ENCODE measurements at places on chromosomes 6 and 20. TPM values are rescaled to one million over a fixed set of nuclear protein-coding genes. Genes with fewer than 3 reads are reported as not detected.
A peak's percentile ranks its signal among the peaks of the same experiment; 100 is the strongest.

DNA sequence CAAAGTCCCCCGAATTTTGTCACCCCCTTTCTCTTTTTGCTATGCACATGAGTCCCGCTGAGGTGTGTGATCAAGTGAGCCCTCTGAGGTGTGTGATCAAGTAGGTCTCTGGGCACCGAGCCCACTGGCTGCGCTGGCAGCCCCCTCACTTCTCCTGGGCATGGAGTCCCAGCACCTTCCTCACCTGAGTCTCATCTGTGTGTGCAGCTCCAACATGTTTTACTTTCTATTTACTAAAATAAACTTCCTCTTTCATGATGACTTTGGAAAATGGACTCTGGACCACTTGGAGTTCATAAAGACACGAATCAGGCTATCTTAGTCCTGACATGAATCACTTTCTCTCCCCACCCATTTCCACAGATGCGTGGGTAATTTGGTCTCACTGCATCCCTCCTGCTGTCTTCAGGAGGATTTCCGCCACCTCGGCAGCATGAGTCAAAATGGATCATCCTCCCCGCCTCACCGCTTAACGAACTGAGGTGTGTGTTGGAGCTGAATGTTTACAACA lies 39.8 kb downstream of the PRDM1 start:
- DNase-seq: no peak

- no peak for DNase-seq
Measured at GRCh38 chr20:51373713-51374455, 168.6 kb downstream of the NFATC2 start.

GRCh38 chr6:158396136-158396535 lies 83.9 kb downstream of the TULP4 start:
- DNase-seq: no peak

Gene SIRPG
- total RNA-seq: 0.32 TPM

DNA sequence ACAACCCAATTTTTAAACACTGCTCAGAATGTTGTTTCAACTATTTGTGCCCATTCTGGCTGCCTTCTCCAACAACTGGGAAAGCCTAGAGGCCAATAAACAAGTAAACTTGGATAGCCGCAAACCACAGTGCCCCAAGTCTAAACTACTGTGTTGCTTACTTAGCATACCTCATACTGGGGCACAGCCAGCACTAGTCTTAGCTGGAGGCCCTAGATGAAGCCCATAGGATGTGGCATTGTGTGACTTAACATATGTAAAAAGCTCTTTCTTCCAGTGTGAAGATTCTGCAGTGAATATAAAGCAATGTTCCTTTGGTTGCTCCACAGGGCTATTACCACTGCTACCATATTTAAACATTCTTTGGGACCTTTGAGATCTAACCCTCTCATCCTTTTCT lies 564.3 kb upstream of the NRSN1 start:
- no peak for DNase-seq

Gene BPIFB4
- total RNA-seq: not detected

DNA sequence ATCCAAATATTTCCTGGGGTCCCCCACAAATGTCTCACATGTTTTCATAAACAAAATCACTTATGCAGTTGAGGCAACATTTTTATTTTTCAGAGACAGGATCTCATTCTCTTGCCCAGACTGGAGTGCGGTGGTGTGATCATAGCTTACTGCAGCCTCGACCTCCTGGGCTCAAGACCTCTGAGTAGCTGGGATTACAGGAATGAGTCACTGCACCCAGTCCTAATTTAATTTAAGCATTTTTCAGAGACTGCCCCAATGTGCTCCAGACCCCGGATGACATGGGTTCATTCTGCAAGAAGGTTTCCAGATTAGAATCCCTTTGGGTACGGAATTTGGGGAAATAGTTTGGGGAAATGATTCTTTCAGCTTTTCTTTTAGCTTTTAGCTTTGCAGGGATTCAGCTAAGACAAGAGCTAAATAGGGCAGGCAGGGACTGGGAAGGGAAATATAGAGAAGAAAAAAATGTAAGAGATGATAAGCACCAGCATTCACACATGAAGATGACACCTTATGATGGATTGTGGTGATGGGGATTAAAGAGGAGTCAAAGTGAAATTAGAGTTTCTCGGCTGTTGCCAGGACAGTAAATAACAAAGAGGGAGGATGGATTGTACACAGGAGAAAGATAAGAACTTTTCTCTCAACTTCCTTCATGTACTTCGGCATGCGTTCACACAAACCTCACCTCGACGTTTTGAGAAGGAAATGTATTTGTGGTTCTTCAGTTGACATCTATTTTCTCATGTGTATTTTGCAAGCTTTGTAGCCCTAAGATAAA lies 169.4 kb upstream of the TAB2 start:
- no peak for DNase-seq

- no peak for DNase-seq
Measured at GRCh38 chr6:45038226-45038625, 289.9 kb upstream of the RUNX2 start.

DNA sequence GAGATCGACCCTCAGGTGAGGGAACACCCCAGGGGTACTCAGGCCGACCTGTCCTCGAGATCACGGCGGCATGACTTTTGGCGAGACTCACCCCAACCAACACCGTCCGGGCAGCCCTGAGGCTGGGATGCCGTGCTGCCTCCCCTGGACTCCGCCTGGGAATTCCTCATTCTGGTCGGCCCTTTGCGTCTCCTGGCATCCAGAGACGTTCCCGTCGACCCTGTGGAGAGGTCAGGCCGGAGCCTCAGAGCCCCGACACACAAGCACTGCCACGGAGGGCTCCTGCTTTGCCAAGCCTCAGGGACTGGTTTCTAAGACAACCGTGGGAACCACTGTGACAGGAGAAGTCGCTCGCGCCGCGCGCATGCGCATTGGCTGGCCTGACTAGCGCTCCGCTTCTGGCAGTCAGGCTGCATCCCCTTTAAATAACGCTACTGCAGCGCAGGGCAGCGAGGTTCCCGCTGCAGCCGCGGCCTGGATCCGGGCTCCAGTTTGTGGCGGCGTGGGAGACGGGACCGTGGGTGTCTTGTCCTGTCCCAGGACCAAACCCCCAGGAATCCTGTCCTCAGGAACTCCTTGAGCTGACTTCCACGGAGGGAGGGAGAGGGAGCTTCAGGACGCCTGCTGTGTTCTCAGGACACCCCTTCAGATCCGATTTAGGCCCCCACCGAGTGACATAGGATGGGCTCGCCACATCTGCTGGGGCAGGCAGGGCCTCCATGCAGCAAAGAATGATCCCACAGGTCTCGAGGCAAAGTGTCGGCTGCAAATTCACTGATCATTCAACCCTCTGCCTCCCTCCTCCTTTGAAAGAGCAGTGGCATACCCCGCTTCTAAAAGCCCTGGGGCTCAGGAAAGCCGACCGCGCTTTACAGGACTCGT lies 163.2 kb upstream of the ZNF337 start:
- peak; percentile 78 for DNase-seq

DNA sequence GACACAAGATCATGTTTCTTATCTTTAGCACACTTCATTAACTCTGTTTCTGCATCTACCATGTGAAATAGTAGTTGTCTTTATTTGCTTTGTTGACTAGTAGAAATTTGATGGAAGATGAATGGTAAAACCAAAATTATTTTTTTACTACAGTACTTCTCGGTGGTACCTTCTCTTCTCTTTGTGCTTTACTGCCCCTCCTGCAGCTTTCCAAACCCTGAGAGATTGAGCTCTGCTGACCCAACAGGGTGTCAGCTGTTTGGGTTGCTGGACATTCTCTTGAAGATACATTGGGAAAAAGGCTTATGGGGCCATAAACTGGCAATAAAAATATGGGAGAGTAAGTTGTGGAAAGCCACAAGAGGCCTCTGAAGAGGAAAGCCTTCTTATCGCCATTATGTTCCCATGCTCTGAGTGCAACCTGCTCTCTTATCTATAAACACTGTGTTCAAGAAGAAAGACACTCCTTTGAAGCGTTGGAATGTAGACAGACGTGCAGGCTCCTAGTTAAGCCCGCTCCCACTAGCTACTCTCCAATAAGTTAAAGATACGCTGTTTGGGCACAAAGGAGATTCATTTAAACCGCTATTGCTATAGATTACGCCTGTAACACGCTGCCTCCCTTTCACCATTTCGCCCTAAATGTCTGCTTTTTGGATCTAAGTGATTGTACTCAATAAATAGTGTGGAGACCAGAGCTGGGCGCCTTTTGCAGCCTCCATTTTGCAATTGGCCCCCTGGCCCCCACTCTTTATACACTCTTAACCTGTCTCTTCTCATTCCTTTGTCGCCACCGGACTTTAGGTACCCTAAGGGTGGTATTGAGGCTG lies 60.1 kb upstream of the PRSS16 start:
- DNase-seq: no peak

DNA sequence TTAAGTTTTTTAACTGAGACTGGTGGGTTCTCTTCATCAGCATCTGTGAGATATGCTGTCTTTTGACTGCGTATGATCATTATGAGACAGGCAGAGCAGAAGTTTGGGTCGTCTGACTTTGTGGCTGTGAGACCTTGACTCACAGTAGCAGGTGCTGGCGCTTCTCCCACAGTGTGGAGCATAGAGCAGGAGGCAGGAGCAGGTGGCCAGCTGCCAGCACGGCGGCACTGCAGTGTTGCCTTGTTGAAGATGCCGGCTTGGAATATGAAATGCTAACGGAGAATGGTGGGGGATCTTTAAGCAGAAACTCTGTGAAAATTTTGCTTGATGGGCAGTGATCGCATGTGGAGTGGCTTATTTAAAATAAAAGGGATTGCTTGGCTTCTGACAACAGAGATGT lies 105.0 kb downstream of the TIAM2 start:
- peak; percentile 92 for DNase-seq

- no peak for DNase-seq
Measured at GRCh38 chr6:34384321-34385153, 7.9 kb downstream of the NUDT3 start.

GRCh38 chr6:4291453-4292403 lies 156.4 kb upstream of the ECI2 start:
- no peak for DNase-seq

Gene AHCY
- 69.3 TPM for total RNA-seq

DNA sequence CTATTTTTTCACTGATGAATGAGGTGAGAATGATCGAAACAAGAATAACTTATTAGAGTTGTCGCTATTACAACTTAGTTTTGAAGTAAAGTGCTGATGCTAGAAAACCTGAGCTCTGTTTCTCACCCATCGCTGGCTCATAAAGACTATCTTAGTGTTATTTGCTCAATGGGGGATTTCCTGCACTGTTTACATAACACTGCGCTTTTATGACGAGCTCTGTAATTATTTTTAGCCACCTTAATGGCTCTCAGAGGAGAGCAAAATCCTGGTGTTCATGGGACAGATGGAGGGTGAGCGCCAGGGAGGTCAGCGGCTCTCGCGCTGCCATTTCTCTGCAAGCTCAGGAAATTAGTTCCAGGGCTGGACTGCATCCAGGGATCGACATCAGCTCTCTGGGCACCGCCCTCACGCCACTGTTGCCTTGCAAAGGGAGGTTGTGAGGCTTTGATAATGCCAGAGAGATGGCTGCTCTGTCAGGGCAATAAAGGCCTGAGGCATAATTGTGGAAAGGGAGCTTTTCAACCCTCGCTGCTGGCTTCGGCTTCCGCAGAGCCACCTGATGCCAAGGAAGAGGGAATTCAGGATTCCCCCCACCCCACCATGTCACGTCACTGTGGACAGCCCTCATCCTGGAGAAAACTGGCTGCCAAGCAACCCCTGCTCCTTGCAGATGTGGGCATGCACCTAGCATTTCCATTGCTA lies 72.0 kb downstream of the DACT2 start:
- DNase-seq: no peak

Gene BNIP5
- total RNA-seq: not detected

DNA sequence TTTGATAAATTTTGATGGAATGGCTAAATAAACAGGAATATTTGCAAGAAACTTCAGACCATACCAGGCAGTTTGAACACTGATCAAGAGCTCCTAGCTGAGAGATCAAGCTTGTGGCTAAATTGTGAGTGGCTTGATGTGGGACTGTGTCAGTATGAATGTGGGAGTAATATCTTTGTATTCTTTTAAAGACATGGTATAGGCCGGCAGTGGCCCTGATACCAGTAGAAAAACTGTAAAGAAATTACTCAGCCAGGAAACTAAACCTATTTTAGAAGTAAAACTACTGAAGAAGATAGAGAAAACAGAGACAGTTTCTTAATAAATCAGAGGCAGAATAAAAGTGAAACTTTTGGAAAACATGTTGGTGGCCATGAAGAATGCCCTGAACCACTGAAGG lies 608.4 kb upstream of the SYNCRIP start:
- DNase-seq: no peak

GRCh38 chr6:64777941-64778785 lies 928.9 kb downstream of the EYS start:
- DNase-seq: no peak

GRCh38 chr6:157985378-157986155 lies 3.9 kb downstream of the SYNJ2 start:
- no peak for DNase-seq

GRCh38 chr20:48338717-48339116 lies 489.1 kb downstream of the PREX1 start:
- DNase-seq: no peak

DNA sequence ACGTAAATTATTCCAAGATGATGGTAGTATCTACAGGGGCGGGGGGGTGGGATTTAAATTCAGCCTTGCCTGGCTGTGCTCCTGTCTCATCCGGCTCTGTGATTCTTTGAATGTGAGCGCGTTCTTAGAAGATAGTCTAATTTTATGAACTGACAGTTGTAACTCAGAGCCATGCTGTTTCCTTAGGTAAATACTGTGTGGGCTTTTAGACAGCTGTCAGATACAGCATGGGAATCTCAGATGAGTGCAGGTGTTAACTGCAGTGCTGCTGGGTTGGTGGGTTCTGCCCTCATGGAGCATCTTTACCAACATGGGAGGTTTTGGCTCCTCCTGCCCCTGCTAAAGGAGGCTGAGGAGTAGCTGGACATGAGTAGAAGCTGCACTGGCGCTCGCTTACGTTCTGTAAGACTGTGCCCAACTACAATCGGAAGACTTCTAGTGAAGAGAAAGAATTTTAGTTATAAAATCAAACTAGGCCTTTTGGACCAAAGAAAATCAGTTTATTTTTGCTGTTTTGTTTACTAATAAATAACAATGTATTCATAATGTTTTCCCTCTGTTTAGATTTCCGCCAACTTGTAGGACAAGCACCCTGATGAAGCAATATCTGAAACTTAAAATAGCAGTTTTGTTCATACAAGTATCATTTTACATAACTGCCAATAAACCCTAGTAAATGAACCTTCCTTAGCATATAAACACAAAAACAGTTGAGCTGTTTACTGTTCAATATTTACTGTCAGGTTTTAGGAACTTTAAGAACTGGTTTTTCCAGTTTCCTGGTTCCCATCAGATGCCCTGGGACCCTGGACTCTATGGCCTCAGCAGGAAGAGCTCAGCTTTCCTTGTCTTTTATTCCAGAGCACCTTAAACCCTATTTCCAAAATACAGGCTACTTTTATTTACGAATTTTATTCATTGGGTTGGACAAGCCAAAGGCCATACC lies 66.1 kb downstream of the FAM120B start:
- DNase-seq: no peak

Gene TFAP2C
- 0.27 TPM for total RNA-seq

GRCh38 chr20:59660471-59660870 lies 56.1 kb downstream of the PHACTR3 start:
- no peak for DNase-seq

DNA sequence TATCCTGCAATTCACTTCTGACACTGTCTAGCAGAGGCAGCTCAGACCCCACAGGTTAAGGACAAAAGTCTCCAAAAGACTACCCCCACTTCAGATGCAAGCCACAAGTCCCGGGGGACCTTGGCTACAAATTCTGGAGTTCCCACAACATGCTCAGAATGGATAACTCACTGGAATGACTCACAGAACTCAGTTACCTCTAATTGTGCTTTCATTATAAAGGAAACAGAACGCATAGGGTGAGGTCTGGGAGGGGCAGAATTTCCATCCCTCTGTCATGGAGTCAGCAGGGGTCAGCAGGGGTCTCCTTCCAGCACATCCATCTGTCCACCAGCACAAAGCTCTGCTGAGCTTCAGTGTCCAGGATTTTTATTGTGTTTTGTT lies 184.2 kb downstream of the CDH4 start:
- no peak for DNase-seq

Gene MUC22
- total RNA-seq: not detected

All from adrenal gland (tissue), 19 donors.